ENCODE measurements at places on chromosomes 5 and 9.
A peak's percentile ranks its signal among the peaks of the same experiment; 100 is the strongest.

- DNase-seq, result peak; percentile 50
These were observed 8.0 kb downstream of the TAF1L start for GRCh38 chr9:32627394-32627954.

DNA sequence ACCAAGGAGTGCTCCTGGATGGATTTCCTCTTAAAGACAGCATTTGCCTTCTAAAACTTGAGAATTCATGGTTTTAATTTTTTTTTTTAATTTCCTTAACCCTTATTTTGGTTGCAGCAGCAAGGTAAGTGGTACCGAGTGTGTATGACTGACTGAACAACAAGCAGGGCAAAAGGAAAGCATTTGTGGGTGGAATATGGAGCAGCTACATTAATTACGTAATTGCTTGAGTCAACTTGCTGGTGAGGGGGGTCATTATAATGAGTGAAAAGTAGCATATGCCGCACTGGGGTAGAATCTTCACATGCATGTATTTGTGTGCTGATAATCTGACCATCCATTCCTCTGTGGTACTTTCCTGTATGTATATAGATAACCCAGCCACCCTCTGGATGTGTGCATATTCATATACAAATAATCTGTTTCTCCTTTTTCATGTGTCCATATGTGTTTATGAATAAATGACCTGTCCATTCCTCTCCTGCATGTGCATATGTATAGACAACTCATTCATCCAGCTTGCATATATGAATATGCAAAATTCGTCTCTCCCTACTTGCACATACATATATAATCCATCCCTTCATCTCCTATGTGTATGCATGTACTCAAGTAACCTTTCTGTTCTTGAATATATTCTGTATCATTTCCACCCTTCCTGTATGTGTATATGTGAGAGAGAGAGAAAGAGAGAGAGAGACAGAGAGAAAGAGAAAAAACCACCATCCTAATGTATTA, 147.5 kb upstream of the RUSC2 start:
- DNase-seq, result no peak

- peak; percentile 57 for DNase-seq
These were observed 295.9 kb upstream of the ZNF608 start for GRCh38 chr5:125042261-125042890.

DNA sequence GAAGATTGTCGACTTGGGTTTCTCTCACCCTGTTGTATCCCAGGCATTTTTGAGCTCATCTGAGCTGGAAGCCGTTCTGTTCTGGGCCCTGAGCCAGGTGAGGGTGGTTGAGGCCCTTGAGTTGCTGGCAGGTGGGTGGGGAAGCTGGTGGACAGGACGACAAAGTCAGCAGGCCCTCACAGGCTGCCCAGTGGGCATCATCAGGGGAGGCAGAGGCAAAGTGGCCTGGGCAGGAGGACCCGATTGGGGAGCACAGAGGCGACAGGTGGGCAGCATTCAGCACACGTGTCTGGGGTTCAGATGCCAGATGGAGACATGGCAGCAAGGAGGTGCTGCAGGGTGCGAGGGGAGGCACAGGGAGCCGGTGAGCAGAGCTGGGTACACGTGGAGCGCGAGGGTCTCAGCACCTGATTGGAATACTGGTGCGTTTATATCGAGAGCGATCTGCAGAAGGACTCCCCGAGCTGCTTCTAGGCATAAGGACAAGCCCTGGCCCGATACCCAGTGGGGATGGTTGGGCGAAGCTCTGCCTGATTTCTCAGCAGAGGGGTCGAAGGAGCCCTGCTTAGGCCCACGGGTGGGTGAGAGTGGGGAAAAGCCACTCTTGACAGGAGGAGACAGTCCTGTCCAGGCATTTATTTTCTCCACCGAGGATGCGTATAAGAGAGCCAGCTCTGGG, 49.0 kb upstream of the SUSD3 start:
- DNase-seq, result no peak

- peak; percentile 81 for DNase-seq
These were observed 83.0 kb upstream of the FREM1 start for GRCh38 chr9:14993061-14993800.
